Esophagus squamous epithelium (tissue), 5 donors: ENCODE measurements at places on chromosomes 5 and 9.

GRCh38 chr9:120377268-120378159 is 202.5 kb downstream of the CDK5RAP2 start:
- no peak for DNase-seq

DNA sequence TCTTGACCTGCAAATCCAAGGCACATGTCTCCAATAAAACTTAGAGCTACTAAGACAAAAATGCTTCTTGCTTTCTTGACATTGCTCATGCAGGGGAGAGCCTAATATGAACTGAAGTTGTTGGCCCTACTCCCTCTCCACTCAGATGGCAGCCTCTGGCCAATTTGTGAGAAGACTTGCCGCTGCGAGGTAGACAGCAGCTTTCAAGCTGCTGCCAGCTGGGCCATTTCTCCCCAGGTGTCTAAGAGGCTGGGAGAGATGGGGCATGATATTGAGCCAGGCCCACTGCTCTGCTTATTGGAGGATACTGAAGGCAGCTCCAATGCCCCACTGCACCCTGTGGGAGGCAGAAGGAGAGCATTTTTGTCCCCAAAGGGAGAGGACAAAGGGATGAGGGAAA is 380.5 kb downstream of the RASEF start:
- no peak for DNase-seq

DNA sequence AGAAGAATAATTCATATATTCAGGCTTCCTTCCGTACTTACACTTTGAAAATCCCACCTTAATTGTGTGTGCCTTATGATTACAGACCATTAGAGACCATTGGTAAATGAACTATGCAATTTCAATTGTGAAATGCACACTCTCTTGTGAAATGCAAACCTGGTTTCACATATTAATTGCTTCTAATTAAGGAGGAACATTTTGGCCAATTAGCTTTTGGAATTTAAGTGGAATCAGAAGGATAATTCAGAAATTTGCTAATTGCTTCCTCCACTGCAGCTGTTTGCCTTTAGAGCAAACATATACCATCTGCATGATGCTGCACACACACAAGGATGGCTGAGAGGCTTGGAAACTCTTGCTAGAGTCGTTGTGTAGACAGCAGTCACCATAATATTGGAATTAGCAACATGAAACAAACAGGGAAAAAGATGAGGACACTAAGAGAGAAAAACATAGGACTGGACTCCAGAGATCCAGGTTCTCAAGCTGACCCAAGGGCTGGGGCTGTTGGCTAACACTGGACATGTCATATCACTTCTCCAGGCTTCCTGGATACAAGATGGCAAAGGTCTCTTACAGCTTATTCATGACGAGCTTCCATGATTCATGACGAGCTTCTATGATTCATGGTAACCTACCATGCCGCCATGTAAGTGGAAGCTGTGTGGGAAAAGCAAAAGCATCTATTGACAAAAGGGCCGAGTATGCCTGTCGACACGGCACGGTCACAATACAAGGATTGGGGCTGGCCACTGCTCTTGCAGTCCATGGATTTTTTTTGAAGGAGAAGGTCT is 78.0 kb downstream of the PTCH1 start:
- DNase-seq: no peak

DNA sequence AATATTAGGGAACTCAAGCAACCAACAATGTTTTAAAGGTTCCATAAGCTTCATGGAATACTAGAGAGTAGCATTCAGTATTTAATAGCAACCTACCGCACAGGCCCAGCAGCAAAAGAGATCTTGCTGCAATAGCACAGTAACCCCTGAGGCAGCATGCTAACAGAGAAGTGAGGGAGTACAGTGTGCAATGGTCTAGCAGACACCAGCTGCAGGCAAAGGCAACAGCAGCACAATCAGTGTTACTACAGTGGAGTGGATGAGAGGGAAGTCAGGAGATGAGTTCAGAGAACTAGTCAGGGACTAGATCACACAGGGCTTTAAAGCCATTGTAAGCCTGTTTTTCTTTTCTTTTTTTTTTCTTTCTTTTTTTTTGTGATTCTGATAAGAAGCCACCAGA is 2.8 kb downstream of the TICAM2 start:
- DNase-seq: no peak

DNA sequence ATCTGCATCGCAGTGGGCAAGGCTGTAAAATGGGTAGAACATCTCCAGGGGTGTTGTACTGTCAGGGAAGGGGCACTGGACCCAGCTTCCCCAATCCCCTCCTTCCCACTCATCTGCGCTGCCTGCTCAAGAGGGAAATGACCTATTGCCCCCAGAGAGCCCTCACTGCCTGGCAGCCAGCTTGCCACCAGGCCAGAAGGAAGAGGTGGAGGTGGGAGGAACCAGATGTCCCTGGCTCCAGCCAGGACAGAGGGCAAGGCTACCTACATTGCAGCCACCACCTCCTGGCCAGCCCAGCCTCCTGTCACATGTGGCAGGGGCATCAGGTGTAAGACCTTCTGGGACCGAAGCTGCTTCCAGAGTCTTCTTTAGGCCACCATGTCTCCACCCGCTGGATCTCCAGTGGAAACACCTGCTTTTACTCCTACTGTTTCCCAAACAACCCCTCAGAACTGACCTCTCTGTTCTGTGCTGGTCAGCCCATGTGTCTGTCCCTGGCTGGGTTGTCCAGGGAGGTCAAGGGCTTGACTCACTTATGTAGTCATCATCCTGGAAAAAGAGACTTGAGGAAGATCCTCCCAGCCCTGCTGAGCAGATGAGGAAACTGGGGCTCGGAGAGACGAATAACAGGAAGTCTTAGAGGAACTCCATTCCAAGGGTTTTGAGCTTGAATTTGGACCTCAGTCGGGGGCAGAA is 42.3 kb downstream of the JADE2 start:
- no peak for DNase-seq

DNA sequence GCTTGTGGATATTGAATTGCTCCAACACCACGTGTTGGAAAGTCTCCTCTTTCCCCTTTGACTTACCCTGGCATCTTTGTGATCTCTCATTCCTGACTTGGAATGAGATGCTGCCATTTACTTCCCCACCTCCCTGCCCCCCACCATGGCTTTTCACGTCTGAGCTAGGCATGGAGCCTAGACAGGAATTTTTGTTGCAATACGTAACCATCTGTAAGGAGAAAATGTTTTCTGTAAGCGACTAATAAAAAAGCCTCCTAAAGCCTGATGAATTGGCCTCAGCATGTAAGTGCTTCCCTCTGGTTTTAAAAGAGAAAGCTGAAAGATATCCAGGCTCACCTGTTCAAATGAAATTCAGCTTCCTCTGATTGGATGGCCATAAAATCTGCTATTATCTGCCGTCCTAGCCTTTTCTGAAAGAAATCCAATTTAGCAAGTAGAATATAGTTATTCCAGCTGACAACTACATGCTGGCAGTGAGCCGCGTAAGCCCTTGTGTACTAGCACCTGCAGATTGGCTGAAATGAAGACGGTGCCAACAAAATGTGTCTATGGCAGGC is 200.1 kb downstream of the NSG2 start:
- DNase-seq: no peak

DNA sequence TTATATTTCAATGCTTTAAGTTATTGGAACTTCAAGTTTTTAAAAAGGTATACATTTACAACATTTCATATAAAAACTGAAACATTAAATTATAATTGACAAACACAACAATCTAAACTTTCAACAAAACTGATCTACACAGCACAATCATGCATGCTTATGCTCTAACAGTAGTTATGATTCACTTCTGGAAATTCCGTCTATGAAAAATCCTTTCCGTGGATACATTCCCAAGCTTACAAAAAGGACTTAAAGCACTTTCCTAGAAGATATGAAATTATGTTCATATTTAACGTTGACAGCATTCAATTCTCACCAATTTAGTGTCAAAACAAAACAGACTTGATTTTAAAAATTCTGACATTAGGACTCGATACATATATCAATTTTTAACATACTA is 3.7 kb downstream of the HNRNPH1 start:
- no peak for DNase-seq

GRCh38 chr5:76223696-76224095 is 140.5 kb downstream of the SV2C start:
- DNase-seq: no peak

GRCh38 chr9:129834489-129835127 is 467 bp downstream of the C9orf78 start:
- DNase-seq: no peak

DNA sequence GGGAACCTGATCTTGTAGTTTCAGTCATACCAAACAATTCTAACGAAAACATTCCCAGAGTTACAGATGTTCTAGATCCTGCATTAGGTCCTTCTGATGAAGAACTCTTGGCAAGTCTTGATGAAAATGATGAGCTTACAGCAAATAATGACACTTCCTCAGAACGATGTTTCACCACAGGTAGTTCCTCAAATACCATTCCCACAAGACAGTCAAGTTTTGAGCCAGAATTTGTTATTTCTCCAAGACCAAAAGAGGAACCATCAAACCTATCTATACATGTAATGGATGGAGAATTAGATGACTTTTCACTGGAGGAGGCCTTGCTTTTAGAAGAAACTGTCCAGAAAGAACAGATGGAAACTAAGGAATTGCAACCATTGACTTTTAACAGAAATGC is 21.0 kb downstream of the RMI1 start:
- DNase-seq: no peak
